AG09319 (cell line): ENCODE measurements at places on chromosomes 12 and 14.
A peak's percentile ranks its signal among the peaks of the same experiment; 100 is the strongest.

- DNase-seq = no peak
Observed at GRCh38 chr12:24679126-24679525, 269.8 kb downstream of the BCAT1 start.

DNA sequence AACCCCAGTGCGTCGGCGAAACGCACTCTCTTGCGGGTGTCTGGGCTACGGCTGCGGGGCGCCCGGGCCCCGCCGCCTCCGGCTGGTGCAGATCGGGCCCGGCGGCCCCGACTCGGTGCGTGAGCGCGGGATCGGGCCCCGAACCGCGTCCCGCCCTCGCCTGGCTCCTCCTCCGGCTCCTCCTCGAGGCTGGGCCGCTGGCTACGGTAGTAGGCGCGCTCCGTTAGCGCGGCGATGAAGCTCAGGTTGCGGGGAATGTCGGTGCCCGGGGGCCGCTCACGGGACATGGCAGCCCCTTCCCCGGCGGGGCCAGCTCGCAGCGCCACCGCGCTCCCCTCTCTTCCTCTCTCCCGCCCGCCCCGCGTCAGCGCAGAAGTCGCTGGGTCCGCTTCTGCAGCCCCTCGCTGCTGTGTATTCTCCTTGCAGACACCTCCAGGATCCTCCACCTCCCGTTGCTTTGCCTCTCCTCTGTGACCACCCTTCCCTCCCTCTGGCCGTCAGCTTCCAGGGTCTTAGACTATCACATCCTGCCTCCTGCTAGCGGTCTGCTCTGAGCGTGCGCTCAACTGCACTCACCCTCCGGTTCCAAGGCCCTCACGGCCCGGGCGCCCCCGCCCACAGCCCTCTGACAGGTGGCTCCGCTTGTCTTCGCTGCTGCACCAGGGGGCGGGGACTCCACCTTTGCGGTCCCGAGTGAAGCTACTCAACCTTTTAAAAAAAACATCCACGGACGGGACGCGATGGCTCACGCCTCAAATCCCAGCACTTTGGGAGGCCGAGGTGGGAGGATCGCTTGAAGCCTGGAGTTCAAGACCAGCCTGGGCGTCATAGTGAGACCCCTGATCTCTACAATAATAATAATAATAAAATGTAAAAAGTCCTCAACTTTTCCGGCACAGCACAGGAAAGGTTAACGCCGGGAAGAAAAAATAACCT is at the start of gene PPP1R3E:
Gene PPP1R3E, minus strand, starts transcription at position 570 of the 936 bp plus-strand sequence. Its CDS starts 283 bp downstream, at position 287.
- no peak for DNase-seq

- peak; percentile 20 for DNase-seq
Observed at GRCh38 chr12:1429980-1430379, 164.4 kb downstream of the FBXL14 start.

DNA sequence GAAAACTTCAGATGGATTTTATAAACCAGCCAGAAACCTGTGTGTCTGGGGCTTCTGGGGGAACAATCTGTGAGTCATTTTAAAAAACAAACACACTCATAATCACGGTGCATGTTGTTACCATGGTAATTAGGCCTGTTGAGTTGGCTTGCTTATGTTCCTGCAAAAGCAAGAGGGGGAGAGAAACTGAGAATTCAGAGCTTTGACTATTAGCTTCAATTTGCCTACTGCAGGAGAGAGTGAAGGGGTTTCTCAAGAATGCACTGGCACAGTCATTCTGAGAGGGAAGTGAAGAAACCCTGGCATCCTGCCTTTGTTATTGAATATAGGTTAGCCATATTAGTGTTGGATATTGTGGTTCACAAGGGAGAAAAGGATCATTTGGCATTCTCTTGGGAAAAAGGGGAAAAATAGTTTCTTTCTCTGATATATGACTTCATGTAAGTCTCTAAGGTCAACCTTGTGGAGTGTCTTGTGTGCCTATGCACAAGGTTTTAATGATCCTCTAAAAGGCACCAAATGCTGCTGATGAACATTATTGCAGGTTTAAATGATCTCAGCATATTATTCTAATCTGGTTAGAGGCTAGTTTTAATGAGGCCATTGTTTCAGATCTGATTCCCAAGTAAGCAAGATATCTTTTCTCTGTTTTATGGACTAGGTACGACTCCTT is 12.9 kb downstream of the GNG2 start:
- peak; percentile 88 for DNase-seq

- DNase-seq = no peak
Observed at GRCh38 chr12:105261010-105261409, 25.0 kb upstream of the APPL2 start.

DNA sequence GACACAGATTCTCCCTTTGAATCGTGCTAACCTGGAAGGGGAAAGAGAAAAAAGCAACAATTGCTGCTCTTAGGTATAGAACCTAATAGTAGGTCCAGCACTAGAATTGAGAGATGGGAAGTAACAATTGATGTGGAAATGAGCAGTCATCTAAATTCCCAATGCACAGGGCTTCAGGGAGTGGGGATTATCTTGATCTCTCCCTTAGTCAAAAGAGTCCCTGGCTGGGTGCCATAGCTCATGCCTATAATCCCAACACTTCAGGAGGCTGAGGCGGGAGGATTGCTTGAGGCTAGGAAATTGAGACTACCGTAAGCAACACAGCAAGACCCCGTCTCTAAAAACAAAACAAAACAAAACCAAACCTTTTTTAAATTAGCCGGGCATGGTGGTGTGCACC is 4.0 kb downstream of the APOBEC1 start:
- no peak for DNase-seq

GRCh38 chr14:100617410-100618317 is 30.4 kb upstream of the BEGAIN start:
- DNase-seq = no peak

GRCh38 chr12:109795023-109795422 is 38.2 kb downstream of the TRPV4 start:
- DNase-seq = no peak

- DNase-seq = no peak
Observed at GRCh38 chr14:91573894-91574837, 64.1 kb upstream of the PPP4R3A start.

- DNase-seq = no peak
Observed at GRCh38 chr14:103230021-103230420, 104.0 kb upstream of the EIF5 start.

DNA sequence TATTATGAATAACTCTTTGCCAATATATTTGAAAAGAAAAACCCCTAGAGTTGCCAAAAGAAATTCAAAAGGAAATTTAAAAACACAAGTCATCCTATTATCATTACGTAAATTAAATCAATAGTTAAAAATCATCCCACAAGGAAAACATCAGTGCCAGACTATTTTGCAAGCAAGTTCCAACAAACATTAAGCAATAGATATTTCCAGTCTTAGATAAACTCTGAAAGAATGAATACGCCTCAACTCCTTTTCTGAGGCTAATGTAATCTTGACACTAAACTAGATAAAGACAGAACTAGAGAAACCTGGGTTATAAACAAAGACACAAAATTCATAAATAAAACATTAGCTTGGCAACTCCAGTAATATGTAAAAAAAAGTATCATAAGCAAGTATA is 245.9 kb downstream of the FOXN3 start:
- no peak for DNase-seq

GRCh38 chr12:27863839-27864238 is 83.8 kb upstream of the MANSC4 start:
- DNase-seq = no peak

GRCh38 chr12:88142610-88142991 is 494 bp downstream of the TMTC3 start:
- no peak for DNase-seq

- DNase-seq = no peak
Observed at GRCh38 chr12:19671695-19672094, 232.4 kb downstream of the AEBP2 start.

- no peak for DNase-seq
Observed at GRCh38 chr12:114759635-114760034, 75.7 kb upstream of the TBX3 start.

GRCh38 chr14:35406506-35407305 is 2.2 kb upstream of the NFKBIA start:
- no peak for DNase-seq

GRCh38 chr12:100138048-100138802 is 4.4 kb downstream of the BLTP3B start:
- no peak for DNase-seq

GRCh38 chr14:56087671-56088471 is 30.3 kb upstream of the PELI2 start:
- no peak for DNase-seq

DNA sequence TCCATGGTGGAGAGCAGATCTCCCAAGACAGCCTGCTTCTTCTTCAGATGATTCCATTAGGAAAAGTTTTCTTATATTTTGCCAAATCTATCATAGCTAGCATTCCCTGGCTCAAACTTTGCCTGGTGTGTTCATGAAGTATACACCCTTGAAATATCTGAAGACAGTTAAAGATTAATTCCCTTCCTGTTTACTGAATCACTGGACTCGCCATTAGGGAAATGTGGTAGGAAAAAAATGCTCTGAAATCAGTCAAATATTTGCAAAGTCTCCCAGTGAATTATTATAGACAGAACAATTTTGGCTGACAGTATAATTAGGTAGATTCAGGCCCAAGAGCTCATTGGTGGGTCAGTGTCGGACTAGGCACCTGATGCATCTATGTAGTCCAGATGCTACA is 86.5 kb downstream of the PDZRN4 start:
- DNase-seq = no peak

DNA sequence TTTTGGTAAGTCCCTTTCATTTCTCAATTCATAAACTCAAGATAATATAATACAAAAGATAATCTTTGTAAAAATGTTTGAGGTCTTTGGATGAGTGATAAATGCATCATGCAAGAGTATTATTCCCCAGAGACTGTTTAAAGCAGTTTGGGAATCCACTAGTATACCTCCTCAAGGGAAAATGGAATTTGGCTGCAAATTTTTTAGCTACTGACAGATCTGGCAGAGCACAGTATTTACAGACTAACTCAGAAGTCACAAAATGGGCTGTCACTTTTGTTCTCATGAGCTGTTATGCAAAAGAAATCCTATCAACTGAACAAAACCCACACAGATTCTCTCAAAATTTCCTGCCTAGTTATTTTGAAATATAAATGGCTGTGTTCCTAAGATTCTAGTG is 9.9 kb downstream of the SPIC start:
- no peak for DNase-seq

GRCh38 chr14:63949696-63950095 is 96.9 kb downstream of the SYNE2 start:
- no peak for DNase-seq

- DNase-seq = no peak
Observed at GRCh38 chr12:81303935-81304334, 226.1 kb downstream of the ACSS3 start.

DNA sequence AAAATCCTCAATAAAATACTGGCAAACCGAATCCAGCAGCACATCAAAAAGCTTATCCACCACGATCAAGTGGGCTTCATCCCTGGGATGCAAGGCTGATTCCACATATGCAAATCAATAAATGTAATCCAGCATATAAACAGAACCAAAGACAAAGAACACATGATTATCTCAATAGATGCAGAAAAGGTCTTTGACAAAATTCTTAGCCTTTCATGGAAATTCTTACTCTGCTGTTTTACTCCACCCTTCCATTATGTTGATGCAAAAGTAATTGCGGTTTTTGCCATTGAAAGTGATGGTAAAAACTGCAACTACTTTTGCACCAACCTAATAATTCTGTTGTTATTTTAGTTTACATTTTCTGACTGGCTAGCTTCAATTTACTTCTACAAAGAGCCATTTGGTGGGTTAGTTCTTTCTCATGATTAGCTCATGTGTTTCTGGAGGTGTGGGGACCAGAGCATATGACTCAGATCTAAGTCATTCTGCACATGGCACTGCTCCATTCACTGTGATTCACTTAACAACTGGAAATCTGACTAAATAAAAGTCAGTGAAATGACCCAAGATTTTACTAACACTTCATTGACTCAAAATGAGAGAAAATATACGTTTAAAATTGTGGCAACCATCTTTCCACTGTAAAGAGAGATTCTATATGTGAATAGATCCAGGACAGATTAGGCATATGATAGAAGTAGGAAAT is 99.9 kb downstream of the TMTC3 start:
- DNase-seq = peak; percentile 79

DNA sequence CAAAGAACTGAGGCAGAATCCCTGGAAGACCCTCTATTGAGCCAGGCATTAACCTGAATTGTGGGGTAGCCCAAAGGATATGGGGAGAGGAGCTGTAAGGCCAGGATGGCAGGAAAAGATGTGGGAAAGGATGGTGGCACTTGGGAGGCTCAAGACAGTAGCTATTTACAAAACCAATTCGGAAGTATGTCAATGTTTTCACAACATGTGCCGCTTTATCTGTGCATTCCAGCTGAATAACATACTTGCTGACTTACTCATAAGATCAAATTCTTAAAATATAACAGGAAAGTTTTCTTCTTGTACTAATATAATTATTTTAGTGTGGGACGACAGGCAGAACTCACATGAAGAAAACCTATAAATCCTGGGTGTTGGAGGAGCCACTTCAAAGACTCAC is 10.6 kb downstream of the BBS10 start:
- no peak for DNase-seq

DNA sequence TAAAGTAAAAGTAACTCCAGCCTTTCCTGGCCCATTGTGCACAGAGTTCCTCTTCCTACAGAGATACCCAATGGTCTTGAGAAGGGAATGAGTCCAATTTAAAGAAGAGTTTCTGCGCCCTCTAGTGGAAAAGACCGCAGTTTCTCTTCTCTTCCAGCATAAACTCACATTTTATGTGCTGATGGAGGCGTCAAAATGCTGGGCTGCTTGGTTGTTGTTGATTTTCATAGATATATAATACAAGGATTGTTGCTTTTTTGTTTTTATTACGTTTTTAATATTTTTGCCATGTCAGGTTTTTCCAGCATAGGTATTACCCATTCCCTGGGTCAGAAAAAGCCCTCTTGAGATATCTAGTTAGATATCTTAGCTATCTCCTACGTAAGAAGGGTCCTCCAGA is 356.9 kb upstream of the STXBP6 start:
- DNase-seq = no peak

GRCh38 chr12:109084425-109084824 is 8.8 kb downstream of the ALKBH2 start:
- DNase-seq = no peak

GRCh38 chr12:6221146-6221545 is 20.9 kb downstream of the CD9 start:
- DNase-seq = no peak

DNA sequence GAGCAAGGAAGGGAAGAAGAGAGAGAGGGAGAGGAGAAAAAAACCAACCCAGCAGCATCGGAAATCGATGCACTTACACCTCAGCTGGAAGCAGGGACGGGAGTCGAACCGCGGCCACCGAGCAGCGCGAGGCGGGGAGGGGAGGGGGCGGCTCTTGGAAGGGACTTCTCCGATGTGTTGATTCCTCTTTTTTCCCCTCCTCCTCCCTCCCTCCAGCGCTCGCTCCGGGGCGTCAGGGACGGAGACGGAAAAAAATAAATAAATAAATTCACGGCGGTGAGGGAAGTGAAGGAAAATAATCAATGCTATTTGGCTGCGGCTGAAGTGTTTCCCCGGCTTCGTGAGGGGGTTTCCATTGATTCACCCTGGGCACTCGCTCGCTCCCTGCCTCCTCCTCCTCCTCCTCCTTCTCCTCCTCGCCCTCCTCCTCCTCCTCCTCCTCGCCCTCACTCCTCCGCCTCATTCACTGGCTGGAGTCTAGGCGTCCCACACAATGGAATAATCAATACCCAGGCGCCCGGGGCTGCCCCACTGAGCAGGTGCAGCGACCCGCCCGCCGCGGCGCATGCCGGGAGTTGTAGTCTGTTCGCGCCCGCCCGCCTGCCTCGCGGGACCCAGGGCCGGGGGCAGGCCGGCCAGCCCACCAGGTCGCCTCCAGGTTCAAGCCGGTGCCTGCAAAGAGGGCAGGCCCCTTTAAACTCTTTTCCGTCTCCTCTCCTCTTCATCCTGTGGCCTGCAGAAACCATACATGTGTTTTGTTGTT is at the start of gene ZFHX2:
Gene ZFHX2, minus strand, starts transcription at position 500 of the 763 bp plus-strand sequence. CDS start 16,440 bp downstream, outside the sequence.
- DNase-seq = no peak
